Upper lobe of left lung (tissue), 6 donors: ENCODE measurements at places on chromosomes 12 and 14. TPM values are rescaled to one million over a fixed set of nuclear protein-coding genes. Genes with fewer than 3 reads are reported as not detected.

DNA sequence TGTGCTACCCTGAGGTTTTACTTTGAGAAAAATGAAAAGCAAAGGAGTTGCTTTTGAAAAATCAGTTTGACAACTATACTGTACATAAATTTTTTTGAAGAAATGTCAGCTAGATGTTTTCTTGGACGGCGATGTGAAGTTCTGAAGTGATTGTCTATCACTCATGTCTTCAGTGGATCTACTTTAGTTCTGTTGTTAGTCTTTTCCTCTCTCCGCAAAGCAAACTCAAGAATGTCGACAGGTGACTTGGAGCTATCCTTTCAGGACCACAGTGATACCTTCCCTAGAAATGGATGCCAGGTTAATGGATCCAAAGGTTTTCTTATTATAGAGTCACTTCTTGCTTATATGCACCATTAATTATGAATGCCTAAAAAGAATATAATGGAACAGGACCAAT is 1.2 kb downstream of the PTPRO start:
- DNase-seq = no peak

HRK gene
- total RNA-seq = 0.13 TPM

DNA sequence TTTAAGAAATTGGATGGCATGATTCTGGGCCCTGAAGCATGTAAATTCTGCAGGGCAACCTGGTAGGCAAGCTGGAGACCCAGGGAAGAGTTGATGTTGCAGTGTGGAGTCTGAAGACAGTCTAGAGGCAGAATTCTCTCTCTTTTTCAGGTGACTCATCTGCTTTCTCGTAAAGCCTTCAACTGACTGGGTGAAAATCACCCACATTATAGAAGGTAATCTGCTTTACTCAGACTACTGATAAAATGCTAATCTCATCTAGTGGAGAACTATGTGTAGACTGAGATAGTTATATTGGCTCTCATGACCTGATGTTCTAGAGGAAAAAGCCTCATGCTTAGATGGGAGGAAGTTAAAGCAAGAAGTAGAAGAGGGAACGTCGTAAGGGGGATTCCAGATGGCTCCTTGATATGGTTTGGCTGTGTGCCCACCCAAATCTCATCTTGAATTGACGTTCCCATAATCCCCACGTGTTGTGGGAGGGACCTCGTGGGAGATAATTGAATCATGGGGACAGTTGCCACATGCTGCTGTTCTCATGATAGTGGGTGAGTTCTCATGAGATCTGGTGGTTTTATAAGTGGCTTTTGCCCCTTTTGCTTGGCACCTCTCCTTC is 723.8 kb downstream of the BCL11B start:
- no peak for DNase-seq

GRCh38 chr14:64937171-64937820 is 5.2 kb downstream of the GPX2 start:
- DNase-seq = no peak

GRCh38 chr14:80627745-80628144 is 313.8 kb downstream of the CEP128 start:
- DNase-seq = no peak
